ENCODE measurements at places on chromosomes 7 and 10.

- no peak for DNase-seq
These were observed 69.3 kb downstream of the GFRA1 start for GRCh38 chr10:116203661-116204060.

GRCh38 chr7:47078241-47078640 lies 503.7 kb downstream of the TNS3 start:
- no peak for DNase-seq

- no peak for DNase-seq
These were observed 271.9 kb downstream of the MTERF1 start for GRCh38 chr7:91608606-91609005.

DNA sequence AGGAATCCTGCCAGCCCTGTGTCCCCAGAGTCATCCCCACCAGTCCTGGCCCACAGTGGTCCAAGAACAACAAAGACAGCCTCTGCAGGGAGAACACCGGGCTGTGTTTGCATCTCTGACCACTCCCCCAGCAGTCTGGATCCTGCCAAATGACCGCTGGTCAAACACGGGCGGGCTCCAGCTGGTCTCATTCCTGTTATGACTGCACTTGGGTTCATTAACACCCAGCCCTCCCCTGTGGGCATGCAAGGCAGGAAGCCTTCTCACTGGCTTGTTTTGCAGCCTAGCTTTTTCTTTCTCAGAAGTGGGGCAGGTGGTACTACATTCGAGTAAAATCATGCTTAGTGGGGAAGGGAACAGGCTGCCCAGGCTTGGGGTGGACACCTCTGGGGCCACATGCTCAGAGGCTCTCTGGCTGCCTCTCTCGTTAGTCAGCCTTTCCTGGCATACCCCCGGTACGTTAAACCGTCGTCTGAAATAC lies 190.0 kb downstream of the PLXNA4 start:
- DNase-seq = peak; percentile 79

GRCh38 chr7:2777898-2778535 lies 66.1 kb downstream of the GNA12 start:
- DNase-seq = no peak

DNA sequence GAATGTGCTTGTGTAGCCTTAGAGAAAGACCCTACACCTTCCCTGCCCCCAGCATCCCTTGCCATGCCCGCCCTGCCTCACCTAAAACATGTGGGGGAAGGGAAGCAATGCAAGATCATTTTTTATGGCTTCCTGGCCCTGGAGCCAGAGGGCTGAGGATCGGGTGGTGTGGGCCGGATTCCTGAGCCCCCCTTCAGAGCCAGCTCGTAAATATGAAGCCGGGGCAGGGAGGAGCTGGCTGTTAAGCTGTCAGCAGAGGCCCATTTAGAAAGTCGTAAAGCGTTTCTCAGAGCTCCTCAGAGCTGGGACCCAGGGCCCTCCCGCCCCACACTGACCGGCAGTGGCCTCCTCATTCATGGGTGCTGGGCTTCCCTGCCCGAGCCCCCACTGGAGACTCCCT lies 23.9 kb downstream of the UNC5B start:
- peak; percentile 26 for DNase-seq

All from Right ventricle myocardium superior (tissue), 1 donor.